SK-MEL-5 (cell line): ENCODE measurements at places on chromosomes 13 and 19.

DNA sequence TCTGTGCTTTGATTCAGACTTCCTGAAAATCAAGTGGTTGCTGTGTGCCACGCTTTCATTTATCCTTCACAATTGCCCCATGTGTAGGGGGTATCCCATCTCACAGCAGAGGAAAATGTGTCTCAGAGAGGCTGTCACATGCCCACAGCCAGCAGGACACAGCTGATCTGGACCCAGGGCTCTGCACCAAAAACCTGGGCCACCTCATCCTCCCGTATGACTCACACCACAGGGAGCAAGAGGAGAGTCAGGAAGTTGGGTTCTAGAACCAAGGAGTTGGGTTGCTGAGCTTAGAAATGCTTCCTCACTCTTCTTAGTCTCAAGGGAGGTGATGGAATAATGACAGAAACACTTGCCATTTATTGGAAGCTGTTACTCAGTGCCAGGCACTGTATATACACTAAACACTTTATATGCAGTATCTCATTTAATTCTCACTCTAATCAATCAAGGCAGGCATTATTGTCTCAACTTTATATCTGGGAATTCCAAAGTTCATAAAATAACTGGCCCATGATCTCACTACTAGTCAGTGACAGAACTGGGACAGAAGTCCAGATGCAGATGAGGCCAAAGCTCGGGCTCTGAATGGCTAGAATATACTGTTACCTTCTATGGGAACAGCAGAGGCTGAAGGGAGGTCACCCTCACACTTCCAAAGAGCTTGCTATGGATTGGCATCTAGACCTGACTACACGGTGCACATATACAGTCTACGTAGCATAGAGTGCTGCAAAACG is 47.7 kb upstream of the ATP12A start:
- no peak for DNase-seq

- DNase-seq = no peak
Observed at GRCh38 chr13:70856711-70857110, 748.5 kb upstream of the KLHL1 start.

DNA sequence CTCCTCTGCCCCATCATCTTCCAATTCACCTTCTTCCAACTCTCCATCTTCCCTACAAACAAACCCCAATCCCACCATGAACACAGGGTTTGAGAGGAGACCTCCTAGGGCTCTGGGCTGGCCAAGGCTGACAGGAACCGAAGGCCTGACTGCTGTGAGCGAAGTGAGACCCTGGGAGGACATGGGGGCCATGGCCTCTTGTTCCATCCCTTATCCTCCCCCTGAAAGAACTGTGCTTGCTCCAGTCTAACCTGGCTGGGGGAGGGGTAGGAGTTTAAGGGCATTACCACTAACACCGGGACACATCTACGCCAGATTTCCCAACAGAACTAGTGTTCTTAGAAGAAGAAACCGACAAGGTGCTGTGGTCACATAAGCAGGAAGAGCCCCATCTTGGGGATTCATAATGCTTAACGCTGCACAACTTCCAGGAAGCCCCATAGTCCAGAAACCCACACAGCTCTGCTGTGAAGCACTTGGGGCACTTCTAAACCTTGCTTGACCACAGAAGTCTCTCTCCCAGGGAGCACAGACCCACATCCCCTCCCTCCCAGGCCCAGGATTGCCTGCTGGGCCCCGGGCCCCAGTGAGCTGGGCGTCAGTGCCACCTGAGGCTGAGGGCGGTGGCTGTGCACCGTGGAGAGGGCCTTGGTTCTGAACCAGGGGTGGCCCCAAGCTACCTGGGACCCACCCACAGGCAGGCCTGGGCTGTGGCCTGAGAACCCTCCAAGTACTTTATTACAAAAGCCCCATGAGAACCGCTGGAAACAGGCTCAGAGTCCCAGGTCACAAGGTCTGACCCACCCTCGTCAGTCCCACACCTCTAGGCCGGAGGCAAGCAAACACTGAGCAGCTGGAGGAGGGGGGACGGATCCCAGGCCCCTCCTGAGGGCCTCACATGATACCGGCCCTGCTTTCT is 18.8 kb downstream of the ZC3H4 start:
- peak; percentile 83 for DNase-seq

GRCh38 chr19:40261631-40262030 is 23.5 kb downstream of the AKT2 start:
- DNase-seq = no peak

- DNase-seq = no peak
Observed at GRCh38 chr13:110920038-110920437, 5.2 kb upstream of the ANKRD10 start.

DNA sequence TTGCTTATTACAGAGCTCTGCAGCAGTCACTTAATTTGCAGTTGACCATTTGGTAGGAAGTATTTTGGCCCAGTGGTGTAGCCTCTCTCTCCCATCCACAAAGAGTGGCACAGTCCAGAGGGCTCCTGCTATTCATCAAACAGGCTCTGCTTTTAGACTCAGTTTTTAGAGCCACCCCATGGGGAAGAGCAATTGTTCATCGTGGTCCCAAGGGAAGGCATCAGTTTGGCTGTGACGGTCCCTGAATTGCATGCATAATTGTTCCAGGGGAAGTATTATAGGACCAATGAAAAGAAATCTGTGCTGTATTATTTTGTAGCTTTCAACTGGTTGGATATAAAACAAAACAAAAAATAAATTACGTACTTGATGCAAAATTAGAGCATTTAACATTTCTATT is 799.0 kb downstream of the DACH1 start:
- DNase-seq = no peak

GRCh38 chr19:31539386-31539785 is 190.2 kb upstream of the TSHZ3 start:
- no peak for DNase-seq

DNA sequence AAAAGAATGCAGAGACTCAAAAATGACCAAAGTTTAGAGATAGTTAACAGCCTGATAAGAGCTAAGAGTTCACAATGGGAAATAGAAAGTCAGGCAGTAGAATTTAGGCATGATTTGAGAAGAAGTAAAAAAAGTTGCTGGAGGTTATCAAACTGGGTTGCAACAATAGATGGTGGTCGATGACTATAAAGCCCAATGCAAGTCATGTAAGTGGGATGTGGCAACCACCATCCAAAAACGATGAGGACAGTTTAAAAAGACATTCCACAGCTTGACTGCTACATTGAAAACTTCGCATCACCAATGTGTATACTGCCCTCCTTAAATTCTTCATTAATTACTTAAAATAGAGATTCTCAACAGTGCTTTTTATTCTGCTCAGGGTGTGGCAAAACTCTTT is 19.7 kb downstream of the ELF1 start:
- no peak for DNase-seq

GRCh38 chr13:94849254-94849653 is 136.9 kb upstream of the SOX21 start:
- no peak for DNase-seq

DNA sequence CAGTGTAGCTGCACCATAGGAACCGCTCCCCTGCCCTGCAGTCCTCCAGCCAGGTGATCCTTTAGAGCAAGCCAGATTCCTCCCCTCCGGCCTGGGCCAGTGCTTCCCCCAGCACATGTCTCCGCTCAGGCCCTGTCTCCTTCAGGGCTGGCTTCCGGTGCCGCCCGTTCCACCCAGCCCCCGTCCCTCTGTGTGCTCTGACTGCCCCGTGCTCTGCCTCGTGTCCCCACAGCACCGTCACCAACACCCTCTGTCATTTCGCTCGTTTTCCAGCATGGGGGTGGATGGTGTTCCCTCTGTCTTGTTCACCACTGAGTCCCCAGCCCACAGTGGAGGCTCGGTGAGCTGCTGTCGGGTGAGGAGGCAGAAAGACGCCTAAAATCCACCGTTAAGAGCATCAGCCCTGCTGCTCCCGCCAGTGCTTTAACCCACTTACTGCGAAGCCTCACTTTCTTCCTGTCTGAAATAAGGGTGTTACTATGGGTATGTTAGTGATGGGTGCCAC is 54.5 kb downstream of the TSSK6 start:
- DNase-seq = no peak

DNA sequence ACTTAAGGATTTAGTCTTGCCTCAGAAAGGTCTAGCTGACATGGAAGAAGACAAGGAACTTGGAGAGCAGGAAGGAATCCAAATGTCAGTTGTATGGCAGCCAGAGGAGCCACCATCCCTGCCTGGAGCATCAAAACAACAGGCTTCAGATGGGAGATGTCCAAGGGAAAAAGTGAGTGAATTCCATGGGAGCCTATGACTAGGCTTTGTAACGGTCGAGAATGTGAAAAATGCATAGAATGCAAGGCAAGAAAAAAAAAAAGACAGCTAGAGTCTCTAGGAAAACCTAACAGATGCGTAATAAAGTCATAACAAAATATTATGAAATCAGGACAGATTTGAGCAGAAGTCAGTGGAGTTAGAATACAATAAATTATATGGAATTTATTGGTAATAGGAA is 183.7 kb upstream of the LSM14A start:
- DNase-seq = no peak

GRCh38 chr13:58950911-58951310 is 1212.8 kb downstream of the DIAPH3 start:
- DNase-seq = no peak

DNA sequence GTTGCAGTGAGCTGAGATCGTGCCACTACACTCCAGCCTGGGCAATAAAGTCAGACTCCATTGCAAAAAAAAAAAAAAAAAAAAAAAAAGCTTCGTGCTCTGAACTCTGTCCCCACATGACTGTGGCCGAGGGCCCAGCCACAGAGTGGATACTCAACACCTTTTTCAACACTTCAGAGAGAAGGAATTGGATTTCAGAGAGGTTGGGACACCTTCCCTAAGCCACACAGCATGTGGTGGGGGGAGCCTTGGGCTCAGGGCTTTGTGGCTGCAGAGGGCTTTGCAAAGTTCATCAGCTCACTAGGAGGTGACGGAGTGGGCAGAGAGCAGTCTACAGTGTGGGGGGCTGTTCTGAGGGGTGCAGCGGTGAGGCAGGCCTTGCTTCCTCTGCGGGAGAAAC is 9.5 kb downstream of the LSM7 start:
- no peak for DNase-seq

GRCh38 chr19:38035515-38036495 is 128.8 kb downstream of the SIPA1L3 start:
- no peak for DNase-seq

- DNase-seq = no peak
Observed at GRCh38 chr13:45162821-45163220, 38.0 kb downstream of the KCTD4 start.

- peak; percentile 52 for DNase-seq
Observed at GRCh38 chr13:30463787-30464495, 1.8 kb downstream of the HMGB1 start.

- peak; percentile 48 for DNase-seq
Observed at GRCh38 chr13:109869312-109870237, 83.2 kb upstream of the IRS2 start.

DNA sequence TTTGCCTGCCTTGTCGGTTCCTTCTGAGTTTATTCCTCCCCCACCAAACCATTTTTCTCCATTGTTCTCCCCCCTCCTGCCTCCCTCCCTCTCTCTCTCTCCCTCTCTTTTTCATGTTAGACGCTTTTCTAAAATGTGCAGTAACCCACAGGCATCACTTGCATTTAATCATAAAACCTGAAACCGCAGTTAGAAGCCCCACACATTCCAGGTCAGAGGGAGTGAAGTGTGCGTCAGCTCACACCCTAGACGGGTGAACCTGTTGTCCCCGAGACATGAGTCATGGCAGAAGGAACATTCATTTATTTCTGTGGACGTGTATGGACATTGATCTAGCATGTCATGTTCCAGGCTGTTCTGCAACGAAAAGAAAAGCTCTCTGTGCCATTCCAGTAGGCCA is 19.9 kb downstream of the ONECUT3 start:
- no peak for DNase-seq

DNA sequence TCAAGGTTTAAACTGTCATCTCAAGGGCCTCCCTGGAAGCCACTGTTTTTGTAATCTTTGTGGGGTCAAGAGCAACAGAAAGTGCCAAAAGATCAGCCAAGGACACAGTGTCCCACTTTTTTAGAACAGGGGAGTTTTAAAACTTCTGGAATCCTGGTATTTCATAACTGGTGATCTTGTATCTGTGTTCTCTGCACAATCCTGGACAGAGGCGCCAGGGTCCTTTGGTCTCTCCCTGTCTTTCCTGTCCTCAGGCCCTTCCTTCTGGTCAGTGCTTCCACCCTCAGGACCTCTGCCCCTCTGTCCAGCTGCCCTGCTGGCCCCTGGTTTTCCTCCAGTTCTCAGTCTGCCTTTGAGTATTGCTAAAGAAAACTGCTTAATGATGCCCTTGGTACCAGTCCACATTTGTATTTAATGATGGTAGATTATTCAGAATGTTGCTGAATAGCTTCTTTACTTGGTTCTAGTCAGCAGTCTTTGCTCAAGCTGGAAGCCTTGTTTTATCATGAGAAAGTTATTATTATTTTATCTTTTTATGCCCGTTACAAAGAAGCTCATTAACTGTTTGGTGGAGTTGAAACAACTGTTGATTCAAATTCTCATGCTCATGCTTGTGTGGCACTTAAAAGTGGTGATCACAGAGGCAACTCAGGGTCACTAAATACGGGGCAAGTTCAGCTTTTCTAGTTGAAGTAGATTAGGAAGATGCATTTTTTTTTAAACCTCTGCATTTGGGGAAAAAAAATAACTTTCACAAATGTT is 47.5 kb downstream of the WASF3 start:
- DNase-seq = no peak

- no peak for DNase-seq
Observed at GRCh38 chr19:58366585-58367430, 4.3 kb upstream of the ZNF497 start.

DNA sequence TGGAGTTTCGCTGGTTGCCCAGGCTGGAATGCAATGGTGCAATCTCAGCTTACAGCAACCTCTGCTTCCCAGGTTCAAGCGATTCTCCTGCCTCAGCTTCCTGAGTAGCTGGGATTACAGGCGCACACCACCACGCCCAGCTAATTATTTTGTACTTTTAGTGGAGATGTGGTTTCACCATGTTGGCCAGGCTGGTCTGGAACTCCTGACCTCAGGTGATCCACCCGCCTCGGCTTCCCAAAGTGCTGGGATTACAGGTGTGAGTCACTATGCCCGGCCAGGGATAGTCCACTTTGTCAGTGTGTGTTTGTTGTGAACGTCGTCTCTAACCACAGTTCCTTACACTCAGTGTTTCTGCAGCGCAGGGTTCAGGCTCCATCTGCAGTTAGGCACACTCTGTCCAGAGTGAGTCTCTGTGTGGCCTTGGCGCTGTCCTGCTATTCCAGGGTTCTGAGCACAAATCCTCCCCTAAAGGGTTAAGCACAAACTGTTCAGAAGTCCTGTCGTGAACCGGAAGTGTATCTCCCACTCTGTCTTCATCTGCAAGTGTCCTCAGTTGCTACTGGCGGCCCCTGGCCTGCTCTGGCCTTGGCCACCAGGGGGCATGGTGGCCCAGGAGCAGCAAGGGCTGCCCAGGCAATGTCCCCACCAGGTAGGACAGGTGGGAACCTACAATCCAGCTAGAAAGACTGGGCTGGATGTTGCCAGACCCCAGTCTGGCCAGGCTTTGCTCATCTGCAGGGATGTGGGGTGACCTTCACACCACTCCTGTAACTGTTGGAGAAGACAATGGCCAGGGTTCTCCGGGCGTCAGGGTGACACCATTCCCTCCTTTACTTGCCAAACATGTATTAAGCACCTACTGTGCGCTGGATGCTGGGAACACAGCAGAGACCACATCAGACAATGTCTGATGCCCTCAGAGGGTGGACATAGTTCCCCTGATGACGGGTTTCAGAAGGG is 38.8 kb upstream of the GATAD2A start:
- DNase-seq = peak; percentile 86

- no peak for DNase-seq
Observed at GRCh38 chr13:40982772-40983171, 36.3 kb downstream of the ELF1 start.
